ENCODE measurements at places on chromosomes 6 and 20. TPM values are rescaled to one million over a fixed set of nuclear protein-coding genes. Genes with fewer than 3 reads are reported as not detected.
A peak's percentile ranks its signal among the peaks of the same experiment; 100 is the strongest.

TFAP2C gene
- total RNA-seq: 0.39 TPM

DNA sequence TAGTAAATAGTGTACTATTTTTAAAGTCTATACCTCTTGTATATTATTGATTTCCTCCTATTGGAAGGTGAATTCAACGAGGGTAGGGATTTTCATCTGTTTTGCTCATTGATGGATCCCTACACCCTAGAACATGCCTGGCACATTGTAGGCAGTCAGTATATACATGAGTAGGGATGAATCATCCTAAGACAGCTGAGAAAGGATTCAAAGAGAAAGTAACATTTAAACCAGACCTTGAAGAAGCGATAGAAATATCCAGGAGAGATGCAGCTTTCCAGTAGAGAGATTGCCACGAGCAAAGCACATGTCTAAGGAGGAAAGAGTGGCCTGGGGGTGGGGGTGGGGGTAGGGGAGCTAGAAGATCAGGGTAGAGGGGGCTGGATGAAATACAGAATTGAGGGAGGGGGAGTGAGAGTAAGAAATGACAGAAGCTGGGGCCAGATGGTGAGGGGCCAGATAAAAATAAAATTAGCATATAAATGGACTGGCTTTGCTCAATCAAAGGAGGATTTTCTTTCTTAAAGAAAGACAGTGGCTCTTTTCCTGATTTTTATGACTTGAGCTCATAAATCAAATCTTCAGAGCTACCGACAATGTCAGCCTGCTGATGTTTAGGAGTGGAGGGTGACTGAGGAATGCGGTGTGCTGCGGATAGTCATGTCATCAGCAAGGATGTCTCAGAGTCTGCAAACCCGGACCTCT, 168.2 kb downstream of the SAMD5 start:
- no peak for DNase-seq

OPRL1 gene
- 1.4 TPM for total RNA-seq

GRCh38 chr20:63046841-63047240, 40.1 kb upstream of the BHLHE23 start:
- no peak for DNase-seq

- no peak for DNase-seq
These were observed 137.8 kb upstream of the SPACA1 start for GRCh38 chr6:87909849-87910248.

DNA sequence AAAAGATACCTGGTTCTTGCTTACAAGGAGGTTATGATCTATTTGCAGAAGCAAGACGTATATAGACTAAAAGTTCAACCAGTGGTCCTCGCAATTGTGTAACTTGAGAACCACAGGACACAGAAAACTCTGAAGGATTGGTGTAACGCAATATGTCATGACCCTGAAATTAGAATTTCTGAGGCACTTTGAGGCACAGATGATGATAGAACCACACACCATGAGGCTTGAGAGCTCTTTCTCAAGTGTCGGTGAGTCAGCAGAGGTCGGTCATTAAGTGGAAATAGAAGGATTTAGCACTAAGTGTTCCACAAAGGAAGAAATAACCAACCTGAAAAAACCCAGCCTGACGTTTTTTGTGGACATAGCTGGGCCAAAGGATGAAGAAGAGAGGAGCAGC, 15.3 kb upstream of the CCN2 start:
- no peak for DNase-seq

DNA sequence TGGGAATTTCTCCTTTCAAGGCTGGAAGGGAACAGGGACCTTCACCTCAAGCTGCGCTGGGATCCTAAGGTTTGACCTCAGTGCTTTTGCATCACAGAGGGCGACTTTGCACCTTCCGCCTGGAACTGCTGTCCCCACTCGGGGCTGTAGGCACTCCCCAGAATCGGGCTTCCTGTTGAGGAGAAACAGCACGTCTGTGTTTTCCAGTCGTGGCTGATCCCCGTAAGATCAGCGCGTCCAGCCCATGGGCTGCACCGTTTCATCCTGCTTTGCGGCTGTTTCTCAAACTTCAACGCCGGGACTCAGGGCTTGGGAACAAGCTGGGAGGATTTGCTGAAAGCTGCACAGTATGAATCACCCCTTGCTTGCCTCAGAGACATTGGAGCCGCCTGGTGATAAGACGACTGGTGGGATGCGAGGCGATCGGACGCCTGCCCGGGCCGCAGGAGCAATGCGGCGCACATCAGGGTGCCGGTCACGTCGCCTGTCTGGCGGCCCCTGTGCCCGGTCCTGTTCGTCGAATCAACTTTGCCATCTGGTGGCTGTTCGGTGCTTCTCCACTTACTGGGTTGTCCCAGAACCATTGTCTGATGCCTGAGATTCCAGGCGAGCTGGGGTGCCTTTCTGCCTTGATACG, 53.6 kb upstream of the FRMD1 start:
- DNase-seq: peak; percentile 66

TRIM31 gene
- not detected for total RNA-seq

DNA sequence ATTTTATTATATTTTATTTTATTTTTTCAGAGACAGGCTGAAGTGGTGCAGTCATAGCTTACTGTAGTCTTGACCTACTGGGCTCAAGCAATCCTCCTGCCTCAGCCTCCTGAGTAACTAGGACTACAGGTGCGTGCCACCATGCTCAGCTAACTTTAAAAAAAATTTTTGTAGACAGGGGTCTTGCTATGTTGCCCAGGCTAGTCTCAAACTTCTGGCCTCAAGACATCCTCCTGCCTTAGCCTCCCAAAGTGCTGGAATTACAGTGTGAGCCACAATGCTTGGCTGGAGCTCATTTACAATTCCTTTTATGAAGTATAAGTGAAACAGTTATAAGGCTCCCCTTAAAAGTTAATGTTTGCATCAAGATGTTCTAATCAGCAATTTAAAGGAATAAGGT, 14.5 kb downstream of the FUCA2 start:
- no peak for DNase-seq

ZC3H12D gene
- 0.30 TPM for total RNA-seq

DNA sequence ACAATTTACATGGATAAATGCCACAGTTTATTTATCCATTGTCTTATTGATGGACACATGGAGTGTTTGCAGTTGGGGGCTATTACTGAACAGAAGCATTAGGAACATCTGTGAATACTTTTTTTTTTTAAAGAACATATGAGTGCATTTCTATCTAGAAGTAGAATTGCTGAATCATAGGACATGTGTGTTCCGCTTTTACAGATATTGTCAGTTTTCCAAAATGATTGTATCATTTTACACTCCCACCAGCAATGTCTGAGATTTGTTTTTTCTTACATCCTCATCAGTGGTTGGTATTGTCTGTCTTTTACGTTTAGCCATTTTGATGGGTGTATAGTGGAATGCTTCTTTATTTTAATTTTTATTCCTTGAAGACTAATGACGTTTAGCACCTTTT, 42.0 kb upstream of the ASIP start:
- no peak for DNase-seq

SLC22A23 gene
- 7.2 TPM for total RNA-seq

HCRTR2 gene
- total RNA-seq: not detected

- no peak for DNase-seq
These were observed 12.2 kb downstream of the NFKBIL1 start for GRCh38 chr6:31559606-31559957.

RHAG gene
- total RNA-seq: 2.0 TPM

DNA sequence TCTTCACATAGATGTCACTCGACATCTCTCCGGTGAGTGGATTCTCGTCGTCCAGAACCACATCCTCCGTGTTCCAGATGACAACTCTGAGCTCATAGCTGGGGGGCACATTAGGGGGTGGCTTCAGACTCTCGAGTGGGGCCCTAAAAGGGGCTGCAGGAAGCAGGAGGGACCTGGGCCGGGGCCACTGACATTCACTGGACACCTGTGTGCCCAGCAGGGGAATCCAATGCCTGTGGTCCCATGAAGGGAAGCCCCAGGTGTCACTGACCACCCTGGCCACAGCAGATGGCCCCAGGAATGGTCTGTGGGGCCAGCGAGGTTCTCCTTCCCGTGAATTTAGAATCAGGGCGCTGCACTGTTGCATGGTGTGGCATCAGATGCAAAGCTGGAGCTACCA, 18.7 kb downstream of the ERGIC3 start:
- no peak for DNase-seq

GRCh38 chr6:69308584-69308983, 488.2 kb downstream of the LMBRD1 start:
- no peak for DNase-seq

DNA sequence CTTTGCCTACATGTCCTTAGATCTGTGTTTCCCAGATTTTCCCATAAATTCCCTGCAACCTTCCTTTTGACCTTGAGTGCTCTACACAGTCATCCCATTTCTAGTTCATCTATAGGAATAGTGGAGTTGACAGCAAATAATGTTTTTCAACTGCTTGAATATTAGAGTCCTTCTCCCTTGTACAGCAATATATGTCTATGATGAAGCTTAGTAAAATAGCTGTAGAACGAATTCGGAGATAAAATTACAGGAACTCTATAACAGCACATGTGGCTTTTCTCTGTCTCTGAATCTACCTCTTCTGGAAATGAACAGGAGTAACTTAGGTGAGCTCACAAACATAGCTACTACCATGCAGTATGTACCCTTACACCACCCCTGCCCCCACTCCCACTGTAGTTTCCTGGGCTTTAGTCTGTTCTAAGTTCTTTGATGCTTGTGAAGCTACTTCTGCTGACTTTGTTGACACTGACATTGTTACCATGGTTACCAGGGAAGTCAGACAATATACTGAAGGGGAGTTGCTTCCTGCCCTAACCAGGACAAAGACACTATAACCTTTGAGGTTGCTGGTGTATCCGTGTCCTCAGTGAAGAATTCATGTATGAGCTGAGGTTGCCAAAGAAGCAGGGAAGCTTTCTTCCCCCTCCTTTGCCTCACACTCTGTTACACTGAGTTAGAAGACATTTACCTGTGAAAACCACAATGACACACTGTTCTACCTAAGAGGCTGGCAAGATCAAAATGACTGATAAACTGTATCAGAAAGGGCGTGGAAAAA, 35.8 kb upstream of the SHLD1 start:
- DNase-seq: no peak

GRIK2 gene
- 7.7 TPM for total RNA-seq

GABRR1 gene
- 0.24 TPM for total RNA-seq

ABCC10 gene
- 7.1 TPM for total RNA-seq

GRCh38 chr6:17423026-17423425, 29.6 kb downstream of the CAP2 start:
- no peak for DNase-seq

GRCh38 chr6:169803816-169804340, 52.5 kb downstream of the ERMARD start:
- no peak for DNase-seq

EDN1 gene
- total RNA-seq: 13.4 TPM

- DNase-seq: no peak
These were observed 247.2 kb downstream of the LAMA2 start for GRCh38 chr6:129130106-129130505.

DNA sequence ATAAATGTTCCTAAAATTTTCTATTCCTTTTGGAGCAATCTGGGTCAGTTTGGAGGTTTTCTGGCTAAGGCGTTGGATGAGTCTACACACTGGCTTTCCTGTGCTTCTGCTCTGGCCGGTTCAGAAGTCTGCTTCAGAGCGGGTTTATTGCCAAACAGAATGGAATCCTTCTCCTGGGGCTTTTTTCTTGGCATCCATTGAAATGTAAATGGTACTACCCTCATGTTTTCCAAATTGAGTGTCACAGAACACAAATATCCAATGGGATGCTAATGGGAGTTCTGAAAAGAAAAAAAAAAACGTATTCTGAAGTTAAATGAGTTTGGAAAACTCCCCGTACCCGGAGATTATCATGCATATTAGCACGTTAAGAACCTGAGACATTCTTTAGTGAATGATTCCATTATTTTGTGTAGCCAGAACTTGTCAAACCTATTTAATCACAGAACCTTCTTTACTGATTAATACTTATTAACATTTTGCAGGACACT, 930.3 kb downstream of the QKI start:
- no peak for DNase-seq

DNA sequence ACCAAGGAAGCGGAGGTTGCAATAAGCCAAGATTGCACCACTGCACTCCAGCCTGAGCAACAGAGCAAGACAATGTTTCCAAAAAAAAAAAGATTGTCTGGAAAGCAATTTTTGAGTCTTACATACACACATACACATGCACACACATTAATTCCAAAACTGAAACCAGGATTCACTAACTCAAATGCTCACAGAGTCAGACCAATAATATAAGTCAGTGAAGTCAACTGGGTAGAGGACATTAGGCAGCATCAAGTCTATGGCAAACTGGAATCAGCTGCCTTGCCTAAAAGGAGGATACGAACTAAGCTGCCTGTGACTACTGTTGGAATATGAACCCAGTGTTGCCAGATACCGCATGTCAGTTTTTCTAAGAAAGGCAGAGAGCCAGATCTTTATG, 15.7 kb downstream of the REM1 start:
- no peak for DNase-seq

- DNase-seq: no peak
These were observed 108.4 kb upstream of the ESR1 start for GRCh38 chr6:151698931-151699700.

DNA sequence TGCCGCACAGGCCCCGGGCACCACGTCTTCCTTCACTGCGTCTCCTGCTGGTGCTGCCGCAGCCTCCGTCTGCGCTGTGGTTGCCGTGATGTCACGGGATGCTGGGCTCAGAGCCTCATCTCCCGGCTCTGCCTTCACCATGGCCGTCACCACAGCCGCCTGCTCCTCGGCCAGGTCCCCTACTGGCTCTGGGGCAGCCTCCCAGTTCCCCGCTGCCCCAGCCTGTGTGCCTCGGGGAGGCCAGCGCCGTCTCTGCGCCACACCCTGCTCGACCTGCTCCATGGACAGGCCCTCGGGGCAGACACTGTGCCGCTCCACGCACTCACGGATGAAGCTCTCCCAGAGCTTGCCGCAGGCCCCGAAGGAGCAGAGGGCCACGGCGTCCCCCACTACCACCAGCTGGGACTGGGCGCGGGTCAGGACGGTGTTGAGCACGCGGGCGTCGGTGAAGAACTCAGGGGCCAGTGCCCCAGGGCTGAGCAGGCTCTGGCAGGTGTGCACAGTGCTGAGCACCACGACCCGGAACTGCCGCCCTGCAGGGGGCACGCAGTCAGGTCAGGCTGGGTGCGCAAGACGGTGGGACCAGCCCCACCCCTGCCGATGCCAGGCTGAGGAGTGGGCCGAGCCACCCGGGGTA, 8.2 kb downstream of the HELZ2 start:
- DNase-seq: no peak

- no peak for DNase-seq
These were observed 110.3 kb upstream of the TCF21 start for GRCh38 chr6:133778414-133779130.

Measured in right atrium auricular region (tissue), 2 donors.